Sciatic nerve (tissue), 2 donors: ENCODE measurements at places on chromosomes 5 and 9.

- no peak for DNase-seq
These were observed 16.5 kb upstream of the RLN2 start for GRCh38 chr9:5321058-5321457.

DNA sequence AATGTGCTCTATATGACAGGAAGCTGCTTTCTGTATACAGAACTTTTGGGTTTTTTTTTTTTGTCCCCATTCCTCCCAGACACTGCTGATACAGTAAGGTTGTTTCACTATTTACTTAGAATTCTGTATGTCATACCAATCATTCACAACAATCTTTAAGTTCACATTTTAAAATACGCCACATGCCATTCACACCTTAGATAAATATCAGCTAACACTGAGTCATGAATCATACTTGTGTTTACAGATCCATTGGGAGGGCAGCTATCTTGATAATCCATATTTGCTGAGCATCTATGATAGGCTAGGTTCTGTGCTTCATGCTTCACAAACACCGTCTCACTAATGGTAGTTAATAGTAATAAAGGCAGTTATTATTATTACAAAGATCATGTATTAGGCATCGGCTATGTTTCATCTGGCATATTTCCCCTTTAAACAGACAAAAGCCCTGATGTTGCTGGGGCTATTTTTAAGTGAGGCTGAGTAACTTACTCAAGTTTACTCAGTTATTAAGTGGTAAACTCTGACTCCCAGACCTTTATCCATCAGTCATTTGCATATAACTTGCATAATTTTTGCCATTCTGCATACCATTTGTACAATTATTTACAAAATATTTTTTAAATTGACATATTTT, 152.2 kb upstream of the HMHB1 start:
- no peak for DNase-seq

DNA sequence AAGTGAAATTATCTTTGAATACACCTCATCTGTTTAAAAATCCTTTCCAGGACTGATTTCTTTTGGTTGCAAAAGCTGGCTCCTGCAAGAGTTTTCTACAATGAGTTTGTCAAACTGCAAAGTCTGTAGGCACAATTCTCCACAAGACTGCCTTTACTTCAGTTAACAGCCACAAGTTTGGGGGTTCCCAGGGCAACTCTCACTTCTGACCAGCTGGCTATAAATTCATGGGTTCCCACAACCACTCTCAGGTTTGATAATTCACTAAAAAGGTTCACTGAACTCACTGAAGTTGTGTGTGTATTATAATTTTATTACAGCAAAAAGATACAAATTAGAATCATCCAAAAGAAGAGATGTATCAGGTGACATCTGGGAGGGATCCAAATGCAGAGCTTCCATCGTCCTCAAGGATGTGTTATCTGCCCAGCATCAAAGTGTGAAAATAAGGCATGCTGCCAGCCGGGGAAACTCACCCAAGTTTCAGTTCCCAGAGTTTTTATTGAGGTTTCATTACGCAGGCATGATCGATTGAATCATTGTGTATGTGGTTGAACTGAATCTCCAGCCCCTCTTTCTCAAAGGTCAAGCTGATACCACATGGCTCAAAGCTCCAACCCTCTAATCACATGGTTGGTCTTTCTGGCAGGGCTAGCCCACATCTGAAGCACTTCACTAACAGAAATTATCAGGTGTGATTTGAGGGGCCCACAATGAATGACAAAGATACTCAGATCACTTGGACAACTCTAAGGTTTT, 19.0 kb upstream of the PSIP1 start:
- no peak for DNase-seq

- DNase-seq: no peak
These were observed 1072.1 kb upstream of the WWC1 start for GRCh38 chr5:167219298-167219697.

DNA sequence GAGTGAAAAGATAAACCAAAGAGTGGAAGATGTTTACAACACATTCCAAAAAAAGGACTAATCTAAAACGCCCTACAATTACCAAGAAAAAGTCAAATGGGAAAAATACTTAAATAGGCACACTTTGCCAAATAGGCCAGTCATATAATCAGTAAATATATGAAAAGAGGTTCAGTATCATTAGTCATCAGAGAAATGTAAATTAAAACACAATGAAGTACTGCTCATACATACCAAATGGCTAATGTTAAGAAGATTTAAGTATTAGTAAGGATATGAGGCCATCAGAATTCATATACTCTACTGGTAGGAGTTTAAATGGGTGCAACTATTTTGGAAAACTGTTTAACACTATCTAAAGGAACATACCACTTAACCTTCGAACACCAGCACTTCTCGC, 47.6 kb downstream of the ZDHHC21 start:
- DNase-seq: no peak

DNA sequence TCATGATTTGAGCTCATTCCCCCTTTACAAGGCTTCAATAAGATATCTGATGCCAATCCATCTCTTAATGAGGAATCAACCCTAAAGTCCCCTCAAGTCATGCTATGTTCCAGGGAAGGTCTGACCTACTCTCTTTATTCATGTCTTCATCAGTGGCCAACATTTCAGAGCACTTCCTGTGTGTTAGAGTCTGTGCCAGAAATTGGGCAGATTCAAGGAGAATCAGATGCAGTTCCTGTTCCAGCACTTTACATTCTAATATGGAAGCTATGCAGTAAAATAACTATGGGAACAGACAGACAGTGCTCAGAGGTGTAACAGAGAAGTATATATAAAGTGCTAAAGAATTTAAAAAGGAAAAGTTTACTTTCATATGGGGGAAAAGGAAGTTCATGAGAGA, 193.4 kb upstream of the NR4A3 start:
- no peak for DNase-seq

GRCh38 chr5:43244823-43245565, 53.0 kb downstream of the NIM1K start:
- DNase-seq: no peak

GRCh38 chr5:10372726-10373709, 19.5 kb downstream of the MARCHF6 start:
- DNase-seq: no peak

DNA sequence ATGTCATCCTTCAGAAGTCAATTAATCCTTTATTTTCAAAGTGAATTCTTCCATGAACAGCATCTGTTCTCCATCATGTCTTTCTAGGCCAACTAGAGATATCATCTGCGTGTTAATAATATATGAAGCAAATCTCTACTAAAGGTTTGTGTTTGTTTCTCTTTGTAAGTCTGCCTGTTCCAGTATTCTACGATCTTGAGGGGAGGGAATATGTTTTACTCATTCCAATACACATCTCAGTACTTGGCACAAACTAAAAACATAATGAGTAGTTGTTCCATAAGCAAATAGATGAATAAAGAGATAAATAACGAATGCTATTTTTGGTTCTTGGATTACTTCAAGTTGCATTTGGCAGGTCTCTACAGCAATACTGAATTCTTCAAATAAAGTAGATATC, 470.7 kb upstream of the GRIN3A start:
- DNase-seq: no peak

- DNase-seq: no peak
These were observed 9.3 kb upstream of the TRIM36 start for GRCh38 chr5:115179030-115179393.

- no peak for DNase-seq
These were observed 15.1 kb upstream of the TRIM36 start for GRCh38 chr5:115184770-115185169.

GRCh38 chr5:113520899-113521298, 7.4 kb downstream of the YTHDC2 start:
- no peak for DNase-seq

GRCh38 chr9:121567500-121568342, 68.1 kb upstream of the GGTA1 start:
- DNase-seq: no peak

DNA sequence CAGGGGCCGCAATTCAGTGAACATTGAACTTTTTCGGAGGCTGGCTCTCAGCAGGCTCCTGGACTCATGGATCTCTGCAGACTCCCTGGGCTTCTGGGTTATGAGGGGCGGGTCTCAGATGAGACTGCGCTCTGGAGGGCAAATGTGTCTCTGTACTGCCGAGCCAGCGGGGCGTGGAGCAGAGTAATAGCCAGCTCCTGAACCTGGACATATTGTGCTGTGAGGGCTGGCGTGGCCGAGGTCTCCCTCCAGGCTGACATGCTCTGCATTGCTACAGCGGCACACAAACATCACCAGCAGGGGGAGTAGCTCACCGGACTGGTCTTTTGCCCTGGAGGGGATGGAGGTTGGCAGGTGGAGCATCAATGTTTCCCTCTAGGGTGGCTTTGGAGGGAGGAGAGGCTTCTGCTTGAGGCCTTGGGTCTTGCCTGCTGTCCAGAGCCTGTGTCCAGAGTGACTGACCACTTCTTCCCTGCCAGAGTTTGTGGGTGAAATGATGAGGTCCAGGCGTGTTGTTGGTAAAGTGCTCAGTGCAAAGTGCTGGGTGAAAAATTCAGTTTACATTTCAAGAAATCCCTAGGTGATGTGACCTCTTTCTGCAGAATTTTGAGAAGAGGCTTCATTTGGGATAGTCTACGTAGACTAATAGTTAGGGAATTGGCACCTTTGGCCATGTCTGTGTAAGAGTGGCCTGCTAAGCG, 10.9 kb upstream of the GADD45G start:
- no peak for DNase-seq

DNA sequence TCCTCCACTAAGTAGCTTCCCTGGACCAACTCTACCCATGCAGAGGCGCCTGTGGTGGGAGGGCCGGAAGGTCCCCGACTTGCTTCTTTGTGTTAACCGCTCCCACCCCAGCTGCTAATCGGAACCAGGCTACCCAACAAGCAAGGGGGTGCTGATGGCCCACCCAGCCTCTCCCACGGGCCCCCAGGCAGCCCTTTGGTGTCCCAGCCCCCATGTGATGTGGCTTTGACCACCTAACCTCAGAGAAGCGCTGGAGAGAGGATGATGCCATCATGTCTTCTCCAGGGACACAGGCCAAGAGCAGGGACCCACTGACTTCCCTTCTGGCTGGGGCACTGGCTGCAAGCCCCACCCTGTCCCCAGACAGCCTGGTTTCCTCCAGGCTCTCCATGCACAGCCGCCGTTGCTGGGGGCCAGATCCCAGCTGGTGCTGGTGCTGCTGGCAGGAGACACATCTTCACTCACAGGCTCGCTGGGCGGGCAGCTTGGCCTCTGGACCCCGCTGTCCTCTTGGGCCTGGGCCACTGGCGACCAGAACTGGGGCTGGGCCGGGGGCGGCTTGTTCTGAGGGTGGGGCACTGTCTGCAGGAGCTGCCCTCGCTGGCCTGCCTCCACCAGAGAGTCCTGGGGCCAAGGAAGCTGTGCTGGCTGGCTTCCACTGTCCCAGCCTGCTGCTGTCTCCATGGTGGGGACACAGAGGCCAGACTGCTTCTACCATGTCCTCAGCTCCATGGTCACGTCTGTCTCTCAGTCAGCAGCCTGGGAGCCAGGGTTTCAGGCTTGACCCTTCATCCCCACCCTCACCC, 27.8 kb downstream of the LAMC3 start:
- no peak for DNase-seq

DNA sequence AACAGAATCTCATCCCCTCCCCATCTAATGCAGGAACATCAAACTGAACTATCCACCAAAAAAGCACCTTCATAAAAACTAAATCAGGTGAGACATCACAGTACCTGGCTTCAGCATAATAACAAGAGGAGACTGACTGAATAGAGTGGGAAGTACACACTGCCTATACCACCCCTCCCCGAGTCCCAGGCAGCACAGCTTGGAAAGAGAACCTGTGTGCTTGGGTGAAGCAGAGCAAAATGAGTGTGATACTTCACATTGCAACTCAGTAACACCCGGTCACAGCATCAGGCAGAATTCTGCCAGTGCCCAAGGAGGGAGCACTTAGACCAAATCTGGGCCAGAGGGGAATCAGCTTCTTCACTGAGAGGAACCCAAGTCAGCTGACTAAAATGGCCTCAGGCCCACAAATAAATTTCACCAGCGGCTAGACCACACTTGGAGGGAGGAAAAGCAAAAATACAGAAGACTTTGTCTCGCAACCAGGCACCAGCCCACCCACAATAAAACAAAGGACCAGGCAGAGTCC, 69.3 kb upstream of the OR2K2 start:
- no peak for DNase-seq

GRCh38 chr9:107108342-107109130, 174.5 kb upstream of the RAD23B start:
- no peak for DNase-seq

GRCh38 chr5:169201597-169201996, 99.3 kb downstream of the SLIT3 start:
- no peak for DNase-seq

GRCh38 chr9:35488566-35489312, 1.2 kb upstream of the RUSC2 start:
- DNase-seq: no peak

- no peak for DNase-seq
These were observed 154.8 kb downstream of the PAX5 start for GRCh38 chr9:36878986-36879982.

- DNase-seq: no peak
These were observed 50.9 kb upstream of the SLC44A1 start for GRCh38 chr9:105193560-105193959.

- DNase-seq: no peak
These were observed 219.1 kb upstream of the NFIL3 start for GRCh38 chr9:91642771-91643170.

DNA sequence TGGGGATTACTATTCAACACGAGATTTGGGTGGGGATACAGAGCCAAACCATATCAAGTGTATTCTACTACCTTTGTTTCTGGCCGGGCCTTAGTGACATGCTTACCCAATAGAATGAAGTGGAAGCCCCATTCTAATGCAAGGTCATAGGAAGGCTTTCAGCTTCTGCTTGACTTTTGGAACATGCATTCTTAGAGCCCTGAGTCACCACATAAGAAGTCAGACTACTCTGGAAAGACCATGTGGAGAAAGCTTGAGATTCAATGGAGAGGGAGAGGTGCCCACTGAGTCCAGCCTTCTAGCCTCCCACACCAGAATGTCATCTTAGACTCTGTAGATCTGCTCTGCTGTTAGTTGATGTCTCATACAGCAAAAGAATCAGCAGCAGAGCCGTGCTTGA, 155.7 kb upstream of the FBN2 start:
- DNase-seq: no peak

DNA sequence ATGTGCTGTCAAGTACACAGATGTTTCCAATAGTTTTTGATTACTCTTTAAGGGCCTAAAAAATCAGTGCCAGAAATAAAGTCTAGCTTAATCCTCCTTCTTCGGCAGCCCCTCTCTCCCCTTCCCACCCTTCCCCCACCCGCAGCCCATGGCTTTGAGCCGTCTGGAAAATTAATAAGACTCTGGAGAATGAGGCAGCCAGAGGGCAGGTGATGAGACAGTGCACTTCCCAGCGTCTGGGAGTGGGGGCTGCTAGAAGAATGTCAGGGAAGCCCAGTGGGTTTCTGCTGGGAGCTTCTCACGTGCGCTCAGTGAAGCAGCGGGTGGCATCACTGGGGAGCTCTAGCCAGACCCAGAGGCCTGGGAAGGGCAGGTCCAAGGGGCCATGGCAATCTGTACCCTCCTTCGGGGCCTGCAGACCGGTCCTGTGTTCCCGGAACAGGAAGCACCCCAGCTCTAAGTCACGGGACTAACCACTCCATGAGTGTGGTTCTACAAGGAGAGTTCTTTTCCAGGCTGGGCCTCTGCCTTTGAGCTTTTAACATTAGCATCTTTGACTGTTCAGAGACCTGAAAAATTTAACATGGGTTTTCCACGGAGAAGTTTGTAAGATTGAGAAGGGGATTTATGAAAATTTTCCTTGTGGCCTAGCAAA, 164.8 kb upstream of the OTULINL start:
- DNase-seq: no peak

GRCh38 chr5:175701797-175702196, 43.9 kb downstream of the HRH2 start:
- no peak for DNase-seq

GRCh38 chr5:35741126-35741716, 115.5 kb upstream of the IL7R start:
- no peak for DNase-seq
